ENCODE measurements at places on chromosomes 13 and 19. TPM values are rescaled to one million over a fixed set of nuclear protein-coding genes. Genes with fewer than 3 reads are reported as not detected.
A peak's percentile ranks its signal among the peaks of the same experiment; 100 is the strongest.

C13orf42 gene
- total RNA-seq: not detected

ATP4B gene
- not detected for total RNA-seq

ZNF552 gene
- total RNA-seq: 17.9 TPM

- peaks cover 13% of the 10 kb centered on the region for H3K36me3 ChIP-seq
- H3K4me1 ChIP-seq: peaks cover 36% of the 10 kb centered on the region
- DNase-seq: no peak
- H3K4me3 ChIP-seq: peak within 1 kb of the TSS; percentile 95
Measured at GRCh38 chr19:46601318-46602224, at the start of gene CALM3. Gene CALM3 (plus strand): TSS chr19:46601330. CDS start chr19:46601435, 105 bp downstream.

SIGLEC14 gene
- total RNA-seq: 0.69 TPM

GRCh38 chr19:3970808-3971598 is at the start of gene DAPK3:
Gene DAPK3 (minus strand): TSS chr19:3971099. CDS start chr19:3969735, 1,364 bp downstream.
- DNase-seq: peak; percentile 85
- peaks cover 22% of the 10 kb centered on the region for H3K36me3 ChIP-seq
- no peaks in the 10 kb centered on the region for H3K27me3 ChIP-seq

GRCh38 chr13:26280822-26281221 is 26.9 kb downstream of the CDK8 start:
- H3K4me1 ChIP-seq: no peaks in the 10 kb centered on the region
- H3K36me3 ChIP-seq: no peaks in the 10 kb centered on the region
- DNase-seq: no peak
- H3K4me3 ChIP-seq: no peak overlapping the region
- H3K27ac ChIP-seq: no peak overlapping the region

GRCh38 chr13:45542878-45543277 is 72.7 kb downstream of the ERICH6B start:
- no peaks in the 10 kb centered on the region for H3K4me1 ChIP-seq
- no peak for DNase-seq
- no peaks in the 10 kb centered on the region for H3K36me3 ChIP-seq
- no peak overlapping the region for H3K4me3 ChIP-seq
- H3K27ac ChIP-seq: no peak overlapping the region

GRCh38 chr13:112956571-112957294 is 12.3 kb upstream of the MCF2L start:
- no peak overlapping the region for H3K4me3 ChIP-seq
- H3K36me3 ChIP-seq: no peaks in the 10 kb centered on the region
- H3K27ac ChIP-seq: no peak overlapping the region

POSTN gene
- total RNA-seq: not detected
